ENCODE measurements at places on chromosomes 2 and 18. TPM values are rescaled to one million over a fixed set of nuclear protein-coding genes. Genes with fewer than 3 reads are reported as not detected.

The PHOSPHO2 gene
- total RNA-seq, result 1.7 TPM

The FAM124B gene
- 0.05 TPM for total RNA-seq

The CD207 gene
- 0.07 TPM for total RNA-seq

The SERPINB12 gene
- not detected for total RNA-seq

The TSPYL6 gene
- total RNA-seq, result not detected

The CNTNAP5 gene
- not detected for total RNA-seq

The HOXD8 gene
- 5.3 TPM for total RNA-seq

The LYPD1 gene
- 16.2 TPM for total RNA-seq

The CCL20 gene
- 3.9 TPM for total RNA-seq

The FTCDNL1 gene
- 3.2 TPM for total RNA-seq

The MDH1B gene
- 1.4 TPM for total RNA-seq

The CROCC2 gene
- total RNA-seq, result not detected

The CFAP53 gene
- 0.29 TPM for total RNA-seq

The MERTK gene
- 3.1 TPM for total RNA-seq

The CYP27A1 gene
- 0.18 TPM for total RNA-seq

The DSC2 gene
- total RNA-seq, result 1.0 TPM

The LTBP1 gene
- 34.8 TPM for total RNA-seq

The PSMA8 gene
- total RNA-seq, result not detected

The SKOR2 gene
- total RNA-seq, result not detected

The SPC25 gene
- 18.6 TPM for total RNA-seq

The DNPEP gene
- total RNA-seq, result 55.4 TPM

The STAT4 gene
- total RNA-seq, result 3.9 TPM

The SCYGR4 gene
- not detected for total RNA-seq

The STARD6 gene
- not detected for total RNA-seq

The GKN2 gene
- 1.5 TPM for total RNA-seq

The NOSTRIN gene
- 1.9 TPM for total RNA-seq

The ARHGAP28 gene
- 0.05 TPM for total RNA-seq

The DYNAP gene
- not detected for total RNA-seq

The PGAP1 gene
- total RNA-seq, result 1.7 TPM

The COBLL1 gene
- 5.4 TPM for total RNA-seq

The CDH7 gene
- total RNA-seq, result not detected

The MALL gene
- total RNA-seq, result 155 TPM

The DPP4 gene
- 1.0 TPM for total RNA-seq

The PARD3B gene
- 0.52 TPM for total RNA-seq

The ACMSD gene
- not detected for total RNA-seq

The CCDC74B gene
- 5.1 TPM for total RNA-seq

The ACOXL gene
- total RNA-seq, result not detected

The CELF4 gene
- not detected for total RNA-seq

The CIDEA gene
- total RNA-seq, result not detected

The DSEL gene
- 0.53 TPM for total RNA-seq

The CHRND gene
- total RNA-seq, result 0.09 TPM

The MYOM1 gene
- total RNA-seq, result 0.13 TPM

The MOGAT1 gene
- total RNA-seq, result not detected

The RESP18 gene
- not detected for total RNA-seq

The NEURL3 gene
- total RNA-seq, result 0.51 TPM

The KCNS3 gene
- total RNA-seq, result 1.3 TPM

The ASB18 gene
- total RNA-seq, result not detected

The FBLN7 gene
- total RNA-seq, result 0.57 TPM

The ID2 gene
- 80.2 TPM for total RNA-seq

The MC5R gene
- not detected for total RNA-seq

The ALK gene
- total RNA-seq, result not detected

The ZAP70 gene
- not detected for total RNA-seq

The CRYBA2 gene
- total RNA-seq, result not detected

The SCRN3 gene
- 18.7 TPM for total RNA-seq

The SLC9A4 gene
- total RNA-seq, result not detected

The MYCN gene
- not detected for total RNA-seq

The TMEM17 gene
- total RNA-seq, result 4.8 TPM

The THSD7B gene
- total RNA-seq, result not detected
